ENCODE measurements at places on chromosomes 3 and 15.

DNA sequence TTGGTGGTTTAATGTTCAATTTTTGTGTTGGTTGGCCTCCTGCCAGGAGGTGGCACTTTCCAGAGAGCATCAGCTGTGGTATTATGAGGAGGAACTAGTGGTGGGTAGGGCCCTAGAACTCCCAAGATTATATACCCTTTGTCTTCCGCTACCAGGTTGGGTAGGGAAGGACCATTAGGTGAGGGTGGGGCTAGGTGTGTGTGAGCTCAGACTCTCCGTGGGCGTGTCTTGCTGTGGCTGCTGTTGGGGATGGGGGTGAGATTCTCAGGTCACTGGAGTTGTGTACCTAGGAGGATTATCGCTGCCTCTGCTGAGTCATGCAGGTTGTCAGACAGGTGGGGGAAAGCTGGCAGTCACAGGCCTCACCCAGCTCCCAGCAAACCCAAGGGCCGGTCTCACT, 187.1 kb downstream of the DPH6 start:
- DNase-seq: no peak

DNA sequence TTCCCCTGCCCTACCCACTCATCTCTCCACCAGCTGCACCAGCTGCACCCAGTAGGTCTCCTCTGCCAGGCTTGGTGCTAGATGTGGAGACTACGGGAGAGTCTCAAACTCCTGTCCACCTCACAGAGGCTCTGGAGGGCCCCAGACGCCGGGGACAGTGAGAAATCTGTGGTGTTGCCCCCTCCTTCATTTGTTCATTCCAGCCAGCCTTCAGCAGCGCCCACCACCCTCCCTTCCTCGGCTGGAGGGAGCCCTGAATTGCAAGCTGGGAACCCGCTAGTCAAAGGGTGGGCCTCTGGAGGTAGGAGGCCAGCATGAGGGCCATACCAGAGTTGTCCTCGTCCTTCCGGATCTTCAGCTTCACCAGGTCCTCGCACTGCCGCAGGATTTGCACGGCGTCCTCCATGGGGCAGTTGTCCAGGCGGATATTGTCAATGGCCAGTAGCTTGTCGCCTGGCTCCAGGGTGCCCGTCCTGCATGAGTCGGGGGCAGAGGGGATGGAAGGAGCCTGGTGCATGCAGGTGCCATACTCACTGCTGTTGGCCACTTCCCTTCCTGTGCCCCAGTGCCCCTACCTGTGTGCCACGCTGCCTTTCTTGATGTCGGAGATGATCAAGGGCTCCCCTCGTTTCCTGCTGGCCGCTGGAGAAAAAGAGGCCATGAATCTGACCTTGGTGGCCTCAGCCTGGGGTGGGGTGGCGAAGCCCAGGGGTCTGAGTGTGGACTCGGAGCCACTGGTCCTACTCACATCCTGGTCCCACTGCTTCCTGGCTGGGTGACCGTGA, 29.1 kb downstream of the GRIP2 start:
- no peak for DNase-seq

DNA sequence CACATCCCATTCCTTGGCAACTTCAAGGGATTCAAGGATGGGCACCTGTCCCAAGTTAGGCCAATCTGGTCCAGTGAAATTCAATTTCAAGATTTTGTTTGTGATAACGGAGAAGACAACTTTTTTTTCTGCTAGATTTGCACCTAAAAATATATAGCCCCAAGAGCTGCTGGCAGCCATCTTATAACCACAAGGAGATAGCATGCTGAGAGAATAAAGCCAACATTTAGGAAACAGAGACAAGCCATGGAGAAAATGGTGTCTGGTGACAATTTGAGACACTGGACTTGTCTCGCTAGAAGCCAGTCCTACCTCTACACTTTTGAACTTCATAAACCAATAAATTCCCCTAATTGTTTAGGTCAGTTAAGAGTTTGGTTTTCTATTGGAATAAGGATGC, 5.4 kb downstream of the PARL start:
- DNase-seq: no peak

GRCh38 chr3:116563351-116563750, 118.1 kb upstream of the LSAMP start:
- DNase-seq: no peak

GRCh38 chr3:129486664-129487035, 41.8 kb upstream of the RHO start:
- DNase-seq: no peak

DNA sequence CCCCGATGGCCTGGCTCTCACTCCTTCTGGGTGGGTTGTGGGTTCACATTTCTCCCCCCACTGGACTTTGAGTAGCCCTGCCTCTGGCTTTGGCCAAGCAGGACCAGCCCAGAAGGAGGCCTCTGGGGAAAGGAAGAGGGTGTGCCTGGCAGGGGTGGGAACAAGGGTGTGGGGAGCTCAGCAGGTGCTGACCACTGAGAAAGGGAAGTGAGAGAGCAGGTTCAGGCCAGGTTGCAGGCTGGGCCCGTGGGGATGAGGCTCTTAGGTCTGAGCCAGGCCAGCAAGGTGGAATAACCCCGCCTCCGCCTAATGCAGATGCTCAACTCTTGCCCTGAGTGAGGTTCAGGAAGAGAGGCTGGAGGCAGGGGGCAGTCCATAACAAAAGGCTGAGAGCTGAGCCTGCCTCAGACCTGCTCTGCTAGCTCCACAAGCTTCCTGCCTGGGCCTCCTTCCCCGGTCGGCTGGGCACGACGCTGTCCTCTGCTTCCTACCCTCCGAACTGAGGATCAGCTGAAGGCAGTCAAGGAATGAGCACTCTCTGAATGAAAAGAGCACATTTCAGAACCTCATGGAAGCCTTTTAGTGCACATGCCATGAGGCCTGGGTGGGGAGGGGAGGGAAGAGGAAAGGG, 82.7 kb downstream of the TLE3 start:
- DNase-seq: no peak

GRCh38 chr3:13513051-13513912, 33.2 kb downstream of the HDAC11 start:
- DNase-seq: no peak

- DNase-seq: no peak
Measured at GRCh38 chr15:56454836-56455235, 10.1 kb downstream of the MNS1 start.

- no peak for DNase-seq
Measured at GRCh38 chr3:102233881-102234280, 200.9 kb upstream of the ZPLD1 start.

GRCh38 chr15:72925661-72926060, 126.6 kb upstream of the NEO1 start:
- DNase-seq: no peak

- no peak for DNase-seq
Measured at GRCh38 chr3:11211531-11212298, 57.4 kb downstream of the HRH1 start.

- DNase-seq: no peak
Measured at GRCh38 chr3:38724392-38724736, 74.9 kb upstream of the SCN5A start.
